ENCODE measurements at places on chromosomes 4 and X.

GRCh38 chrX:115624916-115625315, 63.9 kb downstream of the PLS3 start:
- no peak for DNase-seq

GRCh38 chr4:62544428-62544827, 1344.3 kb downstream of the ADGRL3 start:
- no peak for DNase-seq

GRCh38 chr4:73711989-73712388, 28.4 kb upstream of the CXCL8 start:
- no peak for DNase-seq

DNA sequence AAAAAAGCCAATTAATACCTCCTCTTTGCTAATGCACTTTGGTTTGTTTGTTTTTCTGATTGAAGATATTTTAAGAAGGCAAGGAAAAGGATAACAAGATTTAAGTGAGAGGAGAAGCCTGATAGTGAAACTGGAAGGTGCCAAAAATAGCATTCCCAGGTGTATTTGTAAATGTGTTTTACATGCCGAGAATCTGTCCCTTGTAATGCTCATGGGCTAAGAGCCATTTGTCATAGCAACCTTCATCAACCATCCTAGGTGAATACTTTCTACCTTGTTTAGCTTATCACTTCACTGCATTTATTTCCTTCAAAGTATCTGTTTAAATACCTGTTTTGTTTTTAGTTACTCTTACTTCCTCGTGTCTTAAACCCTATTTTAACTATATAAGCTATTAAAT, 127.8 kb downstream of the KCTD8 start:
- no peak for DNase-seq

- no peak for DNase-seq
Observed at GRCh38 chr4:137389911-137390520, 142.3 kb downstream of the PCDH18 start.

DNA sequence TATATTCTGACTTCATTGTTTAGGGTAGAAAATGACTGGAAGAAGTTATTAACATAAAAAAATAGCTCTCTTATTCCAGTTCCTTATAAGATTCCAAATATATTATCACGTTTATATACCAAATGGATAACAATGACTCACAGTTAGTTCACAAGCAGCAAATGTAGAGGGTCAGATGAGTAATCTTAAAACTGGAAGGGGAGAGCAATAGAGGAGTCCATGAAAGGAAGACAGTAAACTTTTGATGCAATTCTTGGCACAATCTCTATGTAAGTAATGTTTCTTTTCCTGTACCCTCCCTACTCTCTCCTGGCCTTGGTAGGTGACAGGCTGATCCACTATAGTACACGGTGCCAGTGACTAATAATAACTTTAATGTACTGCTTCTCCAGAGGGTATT, 259.0 kb upstream of the TRPC5 start:
- DNase-seq, result no peak

- no peak for DNase-seq
Observed at GRCh38 chr4:29983890-29984289, 736.3 kb upstream of the PCDH7 start.
